Activated naive CD8-positive, alpha-beta T cell treated with anti-CD3 and anti-CD28 coated beads for 36 hours (primary cell): ENCODE measurements at places on chromosomes 7 and 10. TPM values are rescaled to one million over a fixed set of nuclear protein-coding genes. Genes with fewer than 3 reads are reported as not detected.

- no peak overlapping the region for H3K27ac ChIP-seq
- peaks cover 5% of the 10 kb centered on the region for H3K27me3 ChIP-seq
- no peak overlapping the region for H3K4me3 ChIP-seq
Observed at GRCh38 chr7:73439410-73439704, 5.8 kb downstream of the FZD9 start.

- no peak for DNase-seq
- no peaks in the 10 kb centered on the region for H3K27me3 ChIP-seq
- peaks cover under 1% of the 10 kb centered on the region for H3K4me1 ChIP-seq
- H3K27ac ChIP-seq = no peak overlapping the region
- no peaks in the 10 kb centered on the region for H3K36me3 ChIP-seq
Observed at GRCh38 chr7:30034501-30034900, 6.3 kb downstream of the PLEKHA8 start.

DNA sequence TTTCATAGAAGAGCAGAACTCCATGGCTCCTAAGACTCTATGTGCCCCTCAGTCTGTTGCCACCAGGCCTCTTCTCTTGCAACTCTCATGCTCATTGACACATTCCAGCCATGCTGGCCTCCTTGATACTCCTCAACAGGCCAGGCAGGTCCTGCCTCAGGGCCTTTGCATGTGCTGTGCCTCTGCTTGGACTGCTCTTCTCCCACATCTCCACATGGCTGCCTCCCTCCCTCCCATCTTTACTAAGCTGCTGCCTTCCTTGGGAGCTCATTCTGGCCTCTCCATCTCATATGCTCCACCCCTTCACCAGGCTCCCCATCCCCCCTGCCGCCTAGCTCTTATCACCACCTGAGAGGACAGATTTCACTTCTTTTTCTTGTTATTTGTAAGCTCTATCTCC, 103.8 kb upstream of the GPR26 start:
- H3K27ac ChIP-seq = no peak overlapping the region
- H3K36me3 ChIP-seq = no peaks in the 10 kb centered on the region
- no peak for DNase-seq
- no peaks in the 10 kb centered on the region for H3K4me1 ChIP-seq

DNA sequence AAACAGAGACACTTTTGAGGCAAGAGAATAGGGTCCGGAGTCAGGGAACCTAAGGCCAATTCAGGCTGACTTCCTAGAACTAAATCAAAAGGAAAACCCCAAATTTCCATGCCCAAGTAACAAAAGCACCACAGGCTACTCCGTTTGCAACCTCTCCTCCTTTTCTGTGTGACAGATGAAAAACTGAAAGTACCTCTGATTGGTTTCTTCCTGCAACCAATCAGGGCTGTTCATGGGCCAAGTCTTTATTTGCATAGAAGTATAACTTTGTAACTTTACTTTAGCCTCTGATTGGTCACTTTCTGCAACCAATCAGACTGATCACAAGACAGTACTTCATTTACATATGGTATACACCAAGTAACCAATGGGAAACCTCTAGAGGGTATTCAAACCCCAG, 239.9 kb upstream of the KCND2 start:
- H3K27ac ChIP-seq = no peak overlapping the region
- no peak overlapping the region for H3K4me3 ChIP-seq
- H3K27me3 ChIP-seq = no peaks in the 10 kb centered on the region
- H3K36me3 ChIP-seq = no peaks in the 10 kb centered on the region
- no peaks in the 10 kb centered on the region for H3K4me1 ChIP-seq

DNA sequence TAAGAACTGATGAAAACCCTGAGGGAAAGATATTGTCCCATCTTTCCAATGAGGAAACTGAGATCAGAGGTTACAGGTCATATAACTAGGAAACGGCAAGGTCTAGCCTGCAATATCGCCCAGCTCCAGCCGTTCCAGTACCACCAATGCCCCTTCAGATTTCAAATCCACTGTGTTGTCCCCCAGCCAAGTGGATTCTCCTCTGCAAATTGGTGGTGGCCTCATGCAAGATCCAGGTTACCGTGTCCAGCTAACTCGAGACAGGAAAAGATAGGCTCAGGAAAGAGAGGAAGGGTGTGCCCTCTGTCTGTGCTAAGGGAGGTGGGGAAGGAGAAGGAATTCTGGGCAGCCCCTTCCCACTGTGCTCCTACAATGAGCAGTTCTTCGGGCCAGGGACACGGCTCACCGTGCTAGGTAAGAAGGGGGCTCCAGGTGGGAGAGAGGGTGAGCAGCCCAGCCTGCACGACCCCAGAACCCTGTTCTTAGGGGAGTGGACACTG, 25.3 kb downstream of the PRSS2 start:
- H3K27me3 ChIP-seq = peaks cover 5% of the 10 kb centered on the region
- peaks cover 63% of the 10 kb centered on the region for H3K4me1 ChIP-seq
- H3K4me3 ChIP-seq = peak overlapping the region; percentile 90
- peak overlapping the region; percentile 99 for H3K27ac ChIP-seq
- no peak for DNase-seq
- H3K36me3 ChIP-seq = peaks cover 81% of the 10 kb centered on the region

GRCh38 chr7:133207687-133208086, 45.2 kb upstream of the EXOC4 start:
- no peak for DNase-seq
- H3K27me3 ChIP-seq = peaks cover 22% of the 10 kb centered on the region
- H3K4me3 ChIP-seq = no peak overlapping the region

GRCh38 chr10:103054621-103055020, 136.5 kb downstream of the CNNM2 start:
- H3K4me1 ChIP-seq = peaks cover 16% of the 10 kb centered on the region
- peak overlapping the region; percentile 77 for H3K27ac ChIP-seq
- peak overlapping the region; percentile 77 for H3K4me3 ChIP-seq

DNA sequence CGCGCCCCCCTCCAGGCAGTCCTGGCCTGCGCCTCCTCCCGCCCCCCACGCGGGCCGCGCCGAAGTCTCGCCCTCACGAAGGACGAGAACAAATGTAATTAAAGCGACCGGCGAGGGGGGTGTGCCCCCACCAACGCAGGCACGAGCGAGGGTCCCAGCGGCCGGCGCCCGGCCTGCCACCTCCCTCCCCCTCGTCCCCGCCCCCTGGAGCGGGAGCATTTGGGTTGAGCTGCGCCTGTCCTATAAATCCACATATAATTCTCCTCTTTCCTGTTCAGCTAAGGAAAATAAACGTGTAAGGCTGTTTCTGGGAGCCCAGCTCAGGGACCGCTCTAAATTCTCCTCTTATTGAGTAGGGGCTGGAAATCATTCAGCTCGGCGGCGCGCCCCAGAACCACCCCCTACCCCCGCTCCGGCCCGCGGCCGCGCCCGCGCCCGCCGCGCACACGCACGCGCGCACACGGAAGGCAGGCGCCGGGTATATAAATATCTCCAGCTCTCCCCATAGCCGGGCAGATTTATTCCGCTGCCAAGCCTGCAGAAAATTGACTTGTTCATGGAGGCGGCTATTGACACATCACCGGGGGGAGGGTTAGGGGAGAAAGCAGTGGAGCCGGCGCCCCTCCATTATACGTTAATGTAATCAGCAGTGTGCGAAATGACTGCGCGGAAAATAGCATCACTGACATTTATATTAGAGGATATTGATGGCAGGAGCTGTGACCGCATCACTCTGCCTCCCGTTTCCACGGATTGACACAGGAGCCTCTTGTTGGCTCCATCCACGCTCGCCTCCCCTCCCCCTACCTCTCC, 61.6 kb upstream of the BTRC start:
- peaks cover 79% of the 10 kb centered on the region for H3K27me3 ChIP-seq
- H3K36me3 ChIP-seq = no peaks in the 10 kb centered on the region
- H3K4me3 ChIP-seq = peak overlapping the region; percentile 59
- DNase-seq = peak; percentile 21
- H3K4me1 ChIP-seq = peaks cover 12% of the 10 kb centered on the region

DNA sequence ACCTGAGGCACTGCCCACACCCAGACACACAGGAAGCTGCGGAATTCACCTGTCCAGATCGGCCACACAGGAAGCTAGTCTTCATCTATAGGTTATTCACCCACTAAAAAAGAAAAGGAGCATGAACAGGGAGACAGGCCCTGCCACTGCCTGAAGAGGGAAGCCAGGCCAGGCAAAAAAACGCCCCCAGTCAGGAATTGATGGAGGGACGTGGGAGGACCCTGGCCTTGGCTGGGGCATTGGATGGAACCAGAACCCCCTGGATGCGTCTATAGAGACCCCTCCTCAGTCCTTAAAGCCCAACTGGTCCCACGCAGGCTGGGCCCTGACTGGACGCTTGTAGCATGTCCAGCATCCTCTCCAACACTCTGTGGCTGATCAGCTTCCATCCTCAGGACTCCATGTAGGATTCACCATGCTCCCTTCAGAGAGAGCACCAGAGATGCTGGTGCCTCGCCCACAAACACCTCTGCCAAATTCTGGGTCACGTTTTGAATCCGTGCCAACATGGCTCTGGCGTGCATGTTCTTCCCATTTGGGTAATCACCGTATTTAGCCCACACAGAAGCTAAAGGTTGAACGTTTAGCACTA, 259.3 kb upstream of the TCERG1L start:
- DNase-seq = no peak
- H3K27me3 ChIP-seq = peaks cover 7% of the 10 kb centered on the region

GRCh38 chr7:130752424-130752823, 18.4 kb upstream of the KLF14 start:
- H3K4me3 ChIP-seq = no peak overlapping the region
- DNase-seq = no peak
- peaks cover 4% of the 10 kb centered on the region for H3K27me3 ChIP-seq

GRCh38 chr10:86043236-86043635, 323.4 kb downstream of the GRID1 start:
- no peaks in the 10 kb centered on the region for H3K36me3 ChIP-seq
- peaks cover 22% of the 10 kb centered on the region for H3K4me1 ChIP-seq
- no peak for DNase-seq
- no peak overlapping the region for H3K4me3 ChIP-seq

GRCh38 chr7:1664711-1665548, 5.1 kb upstream of the ELFN1 start:
- H3K4me1 ChIP-seq = no peaks in the 10 kb centered on the region
- no peak overlapping the region for H3K27ac ChIP-seq
- no peaks in the 10 kb centered on the region for H3K36me3 ChIP-seq
- peaks cover 55% of the 10 kb centered on the region for H3K27me3 ChIP-seq

DNA sequence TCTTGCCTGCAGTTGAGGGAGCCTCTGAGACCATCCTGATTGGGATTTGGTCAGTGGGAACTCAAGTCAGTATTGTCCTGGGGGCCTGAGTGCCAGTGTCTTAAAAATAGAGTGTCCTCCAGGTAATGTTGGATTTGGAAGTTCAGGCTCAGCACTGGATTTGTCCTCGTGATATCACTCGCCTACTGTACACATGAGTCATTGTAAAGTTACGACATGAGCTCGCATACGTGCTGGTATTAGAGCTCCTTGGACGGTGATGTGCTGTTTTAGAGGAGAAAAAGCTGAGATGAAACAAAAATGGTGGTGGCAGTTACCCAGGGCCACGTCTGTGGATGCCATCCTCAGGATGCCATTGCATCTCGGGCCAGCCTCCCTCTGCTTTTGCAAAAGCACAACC, 78.2 kb downstream of the MGMT start:
- H3K27ac ChIP-seq = no peak overlapping the region
- peaks cover 1% of the 10 kb centered on the region for H3K4me1 ChIP-seq
- H3K36me3 ChIP-seq = peaks cover 18% of the 10 kb centered on the region

- DNase-seq = no peak
- no peaks in the 10 kb centered on the region for H3K4me1 ChIP-seq
- no peak overlapping the region for H3K4me3 ChIP-seq
- no peaks in the 10 kb centered on the region for H3K36me3 ChIP-seq
- no peak overlapping the region for H3K27ac ChIP-seq
- H3K27me3 ChIP-seq = no peaks in the 10 kb centered on the region
Observed at GRCh38 chr7:82110146-82110840, 333.3 kb downstream of the CACNA2D1 start.

Gene UCMA
- total RNA-seq = not detected

Gene FKBP9
- not detected for total RNA-seq

Gene CPA4
- not detected for total RNA-seq

Gene TNS3
- 0.12 TPM for total RNA-seq

Gene HABP2
- not detected for total RNA-seq

Gene CHAT
- total RNA-seq = not detected

Gene C7orf57
- total RNA-seq = 1.1 TPM
